ENCODE measurements at places on chromosomes 4 and X.

GRCh38 chr4:165512424-165512823 is 133.6 kb downstream of the CPE start:
- DNase-seq, result no peak

DNA sequence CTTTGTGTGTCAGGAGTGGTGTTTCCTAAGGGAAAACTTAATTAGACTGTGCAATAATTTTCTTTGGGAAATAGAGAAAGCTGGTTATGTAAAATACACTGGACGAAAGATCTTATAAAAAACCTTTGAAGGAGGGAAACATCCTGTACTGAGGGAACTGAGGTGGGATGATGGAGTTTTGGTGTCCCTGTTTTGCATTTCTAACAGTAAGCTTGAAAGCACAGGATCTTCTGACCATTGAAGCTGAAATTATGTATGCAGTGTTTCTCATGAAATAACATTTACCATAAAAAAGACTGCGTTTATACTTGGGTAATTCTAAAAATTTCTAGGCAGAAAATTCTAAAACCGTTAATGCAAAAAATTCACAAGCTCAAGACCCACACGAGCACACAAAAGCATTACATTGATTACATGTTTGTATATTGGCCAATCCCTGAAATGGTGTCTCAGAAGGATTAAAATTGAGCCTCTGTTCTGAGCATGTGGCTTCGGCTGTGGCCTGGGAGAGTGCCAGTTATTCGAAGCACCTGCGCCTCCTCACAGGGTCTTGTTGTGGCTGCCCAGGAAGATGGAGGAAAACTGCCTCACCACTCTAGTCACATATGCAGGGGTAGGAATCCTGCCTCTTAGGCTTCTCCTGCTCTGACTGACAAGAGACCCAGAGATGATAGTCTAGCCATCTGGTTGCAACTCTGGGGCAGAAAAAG is 49.5 kb downstream of the JADE3 start:
- DNase-seq, result no peak

GRCh38 chr4:126427853-126428252 is 1113.1 kb downstream of the FAT4 start:
- no peak for DNase-seq

GRCh38 chrX:23883737-23884354 is 23.9 kb downstream of the APOO start:
- no peak for DNase-seq

GRCh38 chrX:20796450-20796849 is 529.7 kb upstream of the RPS6KA3 start:
- DNase-seq, result no peak

DNA sequence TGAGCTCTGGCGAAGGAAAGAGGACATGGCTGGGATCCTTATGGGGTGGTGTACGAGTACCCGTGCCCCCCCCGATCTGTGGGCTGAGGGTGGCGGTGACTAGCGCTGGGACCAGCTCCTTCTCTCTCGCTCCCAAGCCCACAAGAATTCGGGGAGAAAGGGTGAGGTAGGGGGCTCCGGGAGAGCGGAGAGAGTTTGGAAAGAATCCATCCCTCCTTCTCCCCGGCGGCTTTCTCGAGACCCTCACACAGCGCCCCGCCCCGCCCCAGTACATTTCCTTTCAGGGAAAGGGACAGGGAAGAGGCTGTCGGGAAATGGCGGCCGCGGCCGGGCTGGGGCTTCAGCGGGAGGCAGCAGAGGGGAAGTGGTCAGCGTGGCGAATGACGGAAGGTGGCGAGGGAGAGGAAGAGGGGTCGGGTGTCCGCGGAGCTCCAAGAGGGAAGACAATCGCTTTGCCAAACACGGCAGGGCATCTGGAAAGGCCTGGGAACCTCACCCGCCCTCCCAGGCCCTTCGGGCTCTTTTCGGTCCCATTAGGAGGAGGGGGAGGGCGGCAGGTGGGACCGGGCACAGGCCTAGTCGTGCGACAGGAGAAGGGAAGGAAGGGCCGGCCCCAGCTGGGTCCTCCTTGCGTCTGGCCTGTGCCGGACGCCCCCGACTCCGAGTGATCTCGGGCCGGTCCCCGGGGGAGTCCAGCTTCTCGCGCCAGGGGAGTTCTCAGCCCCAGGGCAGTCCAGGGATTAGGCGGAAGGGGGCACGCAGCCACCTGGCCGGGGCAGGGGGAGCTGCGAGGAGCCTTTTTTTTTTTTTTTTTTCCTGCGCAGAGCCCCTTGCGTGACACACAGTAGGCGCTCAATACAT is 10.2 kb downstream of the HNRNPH2 start:
- no peak for DNase-seq

DNA sequence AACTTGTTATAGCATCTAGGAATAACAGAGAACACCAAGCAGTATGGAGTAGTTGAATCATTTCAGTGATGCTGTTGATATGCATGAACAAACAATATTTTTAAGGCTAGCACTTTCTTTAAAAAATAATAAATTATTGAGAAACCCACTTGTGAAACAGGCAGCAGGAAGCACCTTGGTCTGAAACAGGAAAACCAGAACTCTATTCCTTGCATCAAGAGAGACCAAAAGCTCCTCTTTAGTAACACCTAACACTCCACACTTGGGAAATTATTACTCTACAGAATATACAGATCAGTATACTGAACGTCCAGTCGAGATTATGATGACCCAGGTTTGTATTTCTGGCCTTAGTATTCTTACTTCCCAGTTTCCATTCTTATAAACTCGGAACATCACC is 129.0 kb downstream of the ARAP2 start:
- no peak for DNase-seq

DNA sequence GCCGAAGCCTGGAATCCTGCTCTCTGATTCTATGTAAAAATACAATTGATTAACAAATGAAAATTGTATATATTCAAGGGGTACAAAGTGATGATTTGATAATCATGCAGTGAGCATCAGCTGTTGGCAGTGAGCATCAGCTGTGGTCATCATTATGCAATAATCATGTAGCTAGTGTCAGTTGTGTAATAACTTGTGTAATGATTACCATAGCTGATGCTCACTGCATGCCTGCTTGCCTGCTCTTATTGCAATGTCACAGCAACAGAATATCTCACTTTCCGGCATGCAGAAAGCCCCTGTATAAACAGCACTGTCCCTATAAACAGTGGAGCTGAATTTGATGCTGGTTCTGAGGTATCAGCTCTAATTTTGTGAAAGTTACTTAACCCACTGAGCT is 46.8 kb downstream of the SULT1B1 start:
- no peak for DNase-seq

- DNase-seq, result peak; percentile 36
These were observed 139.2 kb upstream of the ANK2 start for GRCh38 chr4:112910109-112910736.

DNA sequence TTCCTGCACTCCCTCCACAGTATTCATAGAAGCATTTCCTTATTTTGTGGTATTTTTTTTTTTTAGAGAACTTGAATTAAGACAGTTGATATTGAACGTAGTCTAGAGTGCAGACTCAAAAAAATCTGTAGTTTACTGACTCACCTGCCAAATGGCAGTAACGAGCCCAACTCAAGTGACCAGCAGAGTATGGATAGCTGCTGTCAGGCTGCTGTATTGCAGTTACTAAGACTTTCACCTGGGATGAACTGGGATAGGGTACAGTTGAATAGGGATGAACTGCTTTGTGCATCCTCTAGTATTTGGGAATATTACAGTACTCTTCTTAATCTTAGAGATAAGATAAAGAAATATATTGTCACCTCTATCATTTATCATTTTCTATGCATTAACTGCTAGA is 7.0 kb upstream of the SLC7A11 start:
- no peak for DNase-seq

GRCh38 chr4:88681209-88681608 is 16.4 kb downstream of the NAP1L5 start:
- no peak for DNase-seq

- no peak for DNase-seq
These were observed 525.4 kb upstream of the HS3ST1 start for GRCh38 chr4:11954093-11954492.

GRCh38 chrX:128929271-128930057 is 593.8 kb downstream of the SMARCA1 start:
- no peak for DNase-seq

GRCh38 chr4:4658052-4658451 is 116.2 kb upstream of the STX18 start:
- no peak for DNase-seq

DNA sequence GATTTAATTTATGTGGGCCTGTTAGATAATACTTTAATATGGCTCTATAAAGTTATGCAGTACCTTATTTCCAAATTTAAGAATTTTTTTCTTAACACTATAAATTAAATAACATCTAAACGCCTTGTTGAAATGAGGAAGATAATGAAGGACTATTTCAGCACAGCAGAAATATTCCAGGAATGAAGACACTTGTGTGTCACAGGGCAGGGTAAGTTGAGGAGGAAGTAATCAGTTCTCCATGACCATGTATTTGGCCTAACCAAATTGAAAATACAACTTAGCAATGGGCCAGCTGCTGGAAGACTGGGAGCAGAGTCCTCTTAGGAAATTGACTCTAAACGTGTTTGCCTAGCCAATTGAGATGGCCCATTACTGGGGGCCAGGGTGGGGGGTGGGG is 16.9 kb downstream of the CXCL3 start:
- DNase-seq, result no peak

GRCh38 chr4:19520939-19521520 is 730.7 kb upstream of the SLIT2 start:
- no peak for DNase-seq

- DNase-seq, result no peak
These were observed 199.0 kb upstream of the LNX1 start for GRCh38 chr4:53790286-53790685.

GRCh38 chr4:138216272-138216867 is 25.8 kb downstream of the SLC7A11 start:
- no peak for DNase-seq

DNA sequence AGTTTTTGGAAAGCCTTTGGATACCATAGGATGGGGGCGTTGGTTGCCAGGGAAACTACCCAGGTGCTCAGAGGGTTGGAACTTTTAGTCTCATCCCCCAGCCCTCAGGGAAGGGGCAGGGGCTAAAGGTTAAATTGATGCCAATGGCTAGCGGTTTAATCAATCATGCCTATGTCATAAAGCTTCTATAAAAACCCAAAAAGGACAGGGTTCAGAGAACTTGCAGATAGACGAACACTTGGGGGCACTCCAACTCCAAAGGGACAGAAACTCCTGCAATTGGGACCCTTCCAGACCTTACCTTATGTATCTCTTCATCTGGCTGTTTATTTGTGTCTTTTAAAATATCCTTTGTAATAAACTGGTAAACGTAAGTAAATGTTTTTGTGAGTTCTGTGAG is 30.0 kb upstream of the GPR173 start:
- no peak for DNase-seq

GRCh38 chrX:19836337-19836736 is 51.1 kb downstream of the SH3KBP1 start:
- DNase-seq, result no peak

- no peak for DNase-seq
These were observed 150.8 kb upstream of the CXCL13 start for GRCh38 chr4:77454858-77455257.

DNA sequence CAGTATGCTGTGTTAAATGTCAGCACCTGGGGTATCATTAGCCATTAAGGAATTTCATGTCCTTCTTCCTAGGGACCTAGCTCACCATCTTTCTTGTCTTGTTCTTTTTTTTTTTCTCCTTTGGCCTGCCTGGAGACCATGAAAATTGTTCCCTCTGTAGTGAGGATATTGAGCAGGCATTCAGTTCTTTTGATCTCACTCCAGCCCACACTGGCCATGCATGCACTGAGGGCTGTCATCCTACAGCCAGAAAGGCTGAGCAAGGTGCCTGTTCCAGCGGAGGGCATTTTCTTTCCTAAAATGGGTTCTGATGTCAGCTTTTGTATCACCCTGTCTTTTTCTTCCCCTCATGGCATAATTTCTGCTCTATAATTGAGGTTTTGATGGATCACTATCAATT is 275.9 kb upstream of the HAND2 start:
- no peak for DNase-seq

- DNase-seq, result no peak
These were observed 65.6 kb downstream of the ATXN3L start for GRCh38 chrX:13254076-13254785.

DNA sequence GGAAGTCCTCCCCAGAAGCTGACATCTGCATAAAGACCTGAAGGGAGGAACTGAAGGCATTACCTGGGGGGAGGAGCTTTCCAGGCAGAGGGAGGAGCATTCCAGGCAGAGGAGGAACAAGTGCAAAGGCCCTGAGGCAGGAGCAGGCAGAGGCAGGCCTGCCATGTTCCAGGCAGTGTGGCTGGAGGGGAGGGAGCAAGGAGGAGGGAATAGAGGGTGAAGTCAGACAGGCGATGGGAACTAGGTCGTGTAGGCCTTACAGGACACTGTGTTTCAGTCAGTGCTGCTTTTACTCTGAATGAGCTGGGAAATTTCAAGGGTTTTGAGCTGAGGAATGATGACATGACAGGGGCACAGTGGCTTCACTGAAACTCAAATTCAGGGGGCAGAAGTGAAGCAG is 292.7 kb downstream of the BCOR start:
- DNase-seq, result no peak

DNA sequence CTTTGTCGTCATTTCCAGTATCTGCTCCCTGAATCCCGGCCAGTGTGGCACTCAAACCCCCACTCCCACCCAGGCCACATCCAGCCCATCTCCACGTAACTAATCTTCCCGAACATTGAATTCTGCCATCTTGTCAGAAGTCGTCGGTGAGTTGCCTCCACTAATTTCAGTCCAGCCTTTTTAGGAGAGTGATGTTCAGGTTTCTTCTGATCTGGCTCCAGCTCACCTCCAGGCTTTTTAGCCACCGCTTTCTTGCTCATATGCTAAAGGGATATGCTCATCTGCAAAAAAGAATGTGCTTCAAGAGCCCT is 1.3 kb downstream of the TMEM165 start:
- DNase-seq, result no peak

- no peak for DNase-seq
These were observed 11.2 kb upstream of the SYTL4 start for GRCh38 chrX:100743009-100743607.

- peak; percentile 52 for DNase-seq
These were observed 212.6 kb downstream of the SPOCK3 start for GRCh38 chr4:167021545-167022155.

DNA sequence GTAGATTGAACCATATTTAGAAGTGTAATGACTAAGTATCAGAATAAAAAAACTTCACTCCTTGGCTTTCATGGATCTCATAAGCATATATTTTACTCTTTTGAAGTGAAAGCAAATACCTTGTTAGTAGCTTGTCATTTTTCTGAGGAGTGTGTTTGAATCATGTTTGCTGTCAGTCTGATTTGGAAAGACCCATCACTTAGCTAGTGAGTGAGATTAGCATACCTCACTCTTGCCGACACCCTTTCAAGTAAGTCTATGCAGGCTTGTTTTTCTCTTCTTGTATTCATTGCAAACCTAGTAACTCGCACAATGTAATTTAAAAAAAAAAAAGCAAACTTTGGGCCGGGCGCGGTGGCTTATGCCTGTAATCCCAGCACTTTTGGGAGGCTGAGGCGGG is 360.0 kb downstream of the ARHGAP24 start:
- no peak for DNase-seq

DNA sequence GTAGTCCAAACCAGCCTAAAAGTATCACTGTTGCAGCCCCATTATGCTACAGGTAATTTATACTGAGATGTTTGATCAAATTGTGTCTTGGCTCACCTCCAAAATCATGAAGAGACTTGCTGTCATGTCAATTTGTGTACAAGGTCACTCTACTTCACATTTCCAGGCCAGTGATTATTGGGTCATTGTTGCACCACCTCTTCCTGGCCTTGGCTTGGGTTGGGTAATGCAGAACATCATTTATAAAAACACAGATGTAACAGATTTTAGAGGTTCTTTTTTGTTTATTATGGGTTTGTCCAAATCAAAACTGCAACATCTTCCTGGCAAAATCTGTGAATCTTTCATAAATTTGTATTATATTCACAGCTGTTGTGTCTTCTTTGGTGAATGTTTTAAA is 459.5 kb downstream of the ANKRD50 start:
- DNase-seq, result no peak

Measured in smooth muscle cell of the brain vasculature (primary cell).